ENCODE measurements at places on chromosomes 2 and 18. TPM values are rescaled to one million over a fixed set of nuclear protein-coding genes. Genes with fewer than 3 reads are reported as not detected.

The BCL2 gene
- total RNA-seq = 2.2 TPM

The CENPA gene
- total RNA-seq = 1.00 TPM

The PFN4 gene
- total RNA-seq = 0.28 TPM

The CRYGC gene
- not detected for total RNA-seq

The ACOXL gene
- not detected for total RNA-seq

The TCF23 gene
- total RNA-seq = not detected

The LIPG gene
- 12.4 TPM for total RNA-seq

The DLGAP1 gene
- 0.14 TPM for total RNA-seq

The GYPC gene
- 125 TPM for total RNA-seq

The PHOSPHO2 gene
- total RNA-seq = 1.9 TPM

The KIF5C gene
- 0.09 TPM for total RNA-seq

The SPP2 gene
- total RNA-seq = not detected

The POTEF gene
- not detected for total RNA-seq

The WNT6 gene
- not detected for total RNA-seq

The TMEM18 gene
- total RNA-seq = 13.4 TPM

The COL4A3 gene
- 0.18 TPM for total RNA-seq

The KDSR gene
- total RNA-seq = 19.5 TPM

The TANC1 gene
- total RNA-seq = 16.3 TPM

The GAREM2 gene
- total RNA-seq = 0.65 TPM

The CRACDL gene
- not detected for total RNA-seq

The KYNU gene
- 9.5 TPM for total RNA-seq

The TRMT61B gene
- total RNA-seq = 13.2 TPM

The CYP1B1 gene
- total RNA-seq = 23.0 TPM

The GPR45 gene
- not detected for total RNA-seq
